Activated T-cell treated with anti-CD3 and anti-CD28 coated beads for 4 hours (primary cell): ENCODE measurements at places on chromosomes 2 and 18.

- DNase-seq: no peak
Observed at GRCh38 chr2:21233194-21233593, 109.4 kb downstream of the TDRD15 start.

GRCh38 chr2:139237023-139237422, 456.8 kb upstream of the NXPH2 start:
- DNase-seq: no peak

- no peak for DNase-seq
Observed at GRCh38 chr2:14752295-14752694, 119.8 kb downstream of the LRATD1 start.

- no peak for DNase-seq
Observed at GRCh38 chr2:648476-649424, 28.5 kb downstream of the TMEM18 start.

DNA sequence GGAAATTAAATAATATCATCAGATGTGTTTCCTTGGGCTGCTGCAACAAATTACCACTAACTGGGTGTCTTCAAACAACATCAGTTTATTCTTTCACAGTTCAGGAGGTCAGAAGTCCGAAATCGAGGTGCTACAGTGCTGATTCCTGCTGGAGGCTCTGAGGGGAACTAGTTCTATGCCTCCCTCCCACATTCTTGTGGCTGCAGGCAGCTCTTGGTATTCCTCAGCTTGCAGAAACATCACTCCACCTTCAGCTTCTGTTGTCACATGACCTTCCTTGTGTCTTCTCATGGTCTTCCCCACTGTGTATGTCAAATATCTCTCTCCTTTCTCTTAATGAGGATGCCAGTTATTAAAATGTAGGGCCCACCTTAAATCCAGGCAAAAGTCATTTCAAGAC, 29.3 kb upstream of the DCC start:
- DNase-seq: no peak

DNA sequence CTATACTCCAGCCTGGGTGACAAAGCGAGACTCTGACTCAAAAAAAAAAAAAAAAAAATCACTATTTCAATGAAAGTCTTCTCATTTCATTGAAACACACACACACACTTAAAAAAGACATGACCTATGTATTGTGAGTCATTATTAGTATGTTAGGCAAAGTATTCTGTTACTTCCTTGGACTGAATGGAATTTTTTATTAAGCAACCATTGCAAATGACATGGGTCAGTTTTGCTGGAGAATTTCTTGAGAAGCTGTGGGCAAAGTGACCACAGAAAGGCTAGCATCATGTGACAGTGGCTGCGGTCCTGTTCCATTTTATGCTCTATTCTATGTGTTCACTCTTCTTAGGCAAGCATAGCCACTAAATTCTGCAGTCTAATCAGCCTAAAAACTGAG, 695.7 kb downstream of the TDRD15 start:
- DNase-seq: no peak

DNA sequence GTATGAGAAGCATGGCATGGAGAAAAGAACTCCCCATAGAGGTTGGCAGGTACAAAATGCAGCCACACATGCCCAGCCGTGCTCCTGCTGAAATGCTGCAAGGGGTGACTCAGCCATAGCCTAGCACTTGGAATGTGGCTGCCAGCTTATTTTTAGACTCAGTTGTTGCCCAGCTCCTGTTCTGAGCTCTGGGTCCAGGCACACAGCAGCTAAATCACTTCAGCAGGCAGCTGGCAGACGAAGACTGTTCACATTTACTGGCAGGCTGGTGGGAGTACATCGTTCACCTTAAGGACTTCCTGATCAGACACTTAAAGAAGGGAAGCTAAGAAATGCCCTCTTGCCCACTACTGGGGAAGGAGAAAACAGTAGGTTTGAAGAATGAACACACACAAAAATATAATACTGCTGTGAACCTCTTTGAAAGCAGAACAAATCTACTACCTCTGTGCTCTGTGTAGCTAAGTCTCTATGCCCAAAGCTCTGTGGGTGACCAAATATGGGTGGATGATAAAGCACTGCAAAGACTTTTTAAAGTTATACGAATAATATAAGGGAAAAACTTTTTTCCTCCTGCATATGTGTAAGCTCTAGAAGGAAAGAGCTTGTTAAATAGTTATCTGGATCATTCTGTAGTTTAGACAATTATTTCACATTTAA, 146.1 kb downstream of the LNPK start:
- DNase-seq: no peak

- DNase-seq: no peak
Observed at GRCh38 chr2:235659767-235660322, 166.0 kb downstream of the AGAP1 start.

DNA sequence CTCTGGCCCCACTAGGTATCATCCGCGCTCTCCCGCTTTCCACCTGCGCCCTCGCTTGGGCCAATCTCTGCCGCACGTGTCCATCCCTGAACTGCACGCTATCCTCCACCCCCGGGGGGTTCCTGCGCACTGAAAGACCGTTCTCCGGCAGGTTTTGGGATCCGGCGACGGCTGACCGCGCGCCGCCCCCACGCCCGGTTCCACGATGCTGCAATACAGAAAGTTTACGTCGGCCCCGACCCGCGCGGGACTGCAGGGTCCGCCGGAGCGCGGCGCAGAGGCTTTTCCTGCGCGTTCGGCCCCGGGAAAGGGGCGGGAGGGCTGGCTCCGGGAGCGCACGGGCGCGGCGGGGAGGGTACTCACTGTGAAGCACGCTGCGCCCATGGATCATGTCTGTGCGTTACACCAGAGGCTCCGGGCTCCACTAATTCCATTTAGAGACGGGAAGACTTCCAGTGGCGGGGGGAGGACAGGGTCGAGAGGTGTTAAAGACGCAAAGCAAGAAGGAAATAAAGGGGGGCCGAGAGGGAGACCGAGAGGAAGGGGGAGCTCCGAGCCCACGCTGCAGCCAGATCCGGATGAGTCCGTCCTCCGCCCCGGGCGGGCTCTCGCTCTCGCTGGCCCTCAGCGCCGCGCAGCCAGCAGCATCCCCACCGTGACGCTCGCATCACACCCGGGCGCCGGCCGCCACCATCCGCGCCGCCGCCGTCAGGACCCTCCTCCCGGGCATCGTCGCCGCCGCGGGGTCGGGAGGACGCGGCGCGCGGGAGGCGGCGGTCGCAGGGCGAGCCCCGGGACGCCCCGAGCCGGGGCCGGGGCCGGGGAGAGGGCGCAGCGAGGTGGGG, 664 bp downstream of the NETO1 start:
- no peak for DNase-seq

GRCh38 chr18:54235871-54236270, 11.4 kb upstream of the MBD2 start:
- no peak for DNase-seq

DNA sequence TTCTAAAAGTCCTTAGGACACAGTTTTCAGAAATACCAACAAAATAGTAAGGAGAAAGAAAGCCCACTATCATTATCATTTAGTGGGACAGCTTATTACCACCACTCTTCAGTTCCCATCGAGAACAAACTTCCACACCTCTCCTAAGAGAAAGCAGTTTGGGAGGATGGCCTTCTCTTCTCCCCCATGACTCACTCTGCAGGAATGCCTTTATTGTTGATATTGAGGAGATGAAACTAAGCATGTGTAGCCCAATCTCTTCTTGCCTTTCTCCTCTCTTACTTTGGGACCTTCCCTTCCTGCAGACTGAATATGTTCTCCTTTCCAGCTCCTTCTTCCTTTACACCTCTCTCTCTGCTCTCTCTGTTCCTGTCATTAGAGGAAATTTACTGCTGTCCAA, 30.0 kb upstream of the ERMN start:
- DNase-seq: no peak
